ENCODE measurements at places on chromosomes 13 and 19.

GRCh38 chr13:110890279-110891165 lies 24.3 kb downstream of the ANKRD10 start:
- DNase-seq: no peak

GRCh38 chr13:113793718-113794085 lies 34.7 kb downstream of the TMEM255B start:
- no peak for DNase-seq

DNA sequence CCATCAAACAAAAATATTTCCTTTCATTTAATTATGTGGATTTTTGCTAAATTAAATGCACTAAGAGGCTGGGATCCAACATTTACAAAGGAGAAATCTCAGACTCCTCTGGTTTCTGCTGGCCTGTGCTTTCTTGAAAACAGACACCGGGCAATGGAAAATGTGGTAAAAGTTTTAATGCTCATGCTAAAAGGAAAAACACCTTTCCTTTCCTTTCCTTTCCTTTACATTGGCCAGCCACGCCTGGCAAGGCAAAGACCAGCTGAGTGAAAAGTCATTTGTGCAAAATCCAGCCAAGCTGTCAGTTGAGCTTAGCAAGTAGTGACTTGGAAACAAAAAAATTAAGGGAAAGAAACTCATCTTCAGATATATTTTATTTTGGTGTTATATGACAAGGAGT lies 240.3 kb downstream of the LACC1 start:
- no peak for DNase-seq

GRCh38 chr13:21465710-21466160 lies 6.6 kb upstream of the ZDHHC20 start:
- no peak for DNase-seq

- DNase-seq: no peak
Observed at GRCh38 chr13:72126424-72126823, 259.4 kb upstream of the DACH1 start.

- DNase-seq: no peak
Observed at GRCh38 chr13:45718063-45718462, 15.9 kb downstream of the CBY2 start.

DNA sequence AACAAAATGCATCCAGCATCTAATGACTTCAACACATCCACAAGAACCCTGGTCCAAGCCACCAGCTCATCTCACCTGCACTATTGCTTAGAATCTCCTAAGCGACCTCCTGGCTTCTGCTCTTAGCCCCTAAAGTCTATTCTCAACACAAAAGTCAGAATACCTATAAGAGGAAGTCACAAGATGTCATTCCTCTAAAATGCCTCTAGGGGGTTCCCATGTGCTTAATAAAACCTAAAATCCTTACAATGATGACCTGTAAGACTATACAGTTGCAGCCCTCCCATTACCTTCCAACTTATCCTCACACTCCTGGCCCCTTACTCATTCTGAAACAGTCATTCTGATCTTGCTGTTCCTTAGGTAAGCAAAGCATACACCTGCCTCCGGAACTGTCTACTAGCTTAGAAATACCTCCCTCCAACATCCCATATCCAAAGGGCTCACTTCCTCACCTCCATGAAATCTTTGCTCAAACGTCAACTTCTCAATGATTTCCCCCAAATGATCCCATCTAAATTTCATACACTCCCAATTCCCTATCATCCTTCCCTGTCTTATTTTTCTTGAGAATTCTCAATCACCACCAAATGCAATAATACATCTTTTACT lies 10.0 kb downstream of the ATP7B start:
- no peak for DNase-seq
